ENCODE measurements at places on chromosomes 6 and 20.

DNA sequence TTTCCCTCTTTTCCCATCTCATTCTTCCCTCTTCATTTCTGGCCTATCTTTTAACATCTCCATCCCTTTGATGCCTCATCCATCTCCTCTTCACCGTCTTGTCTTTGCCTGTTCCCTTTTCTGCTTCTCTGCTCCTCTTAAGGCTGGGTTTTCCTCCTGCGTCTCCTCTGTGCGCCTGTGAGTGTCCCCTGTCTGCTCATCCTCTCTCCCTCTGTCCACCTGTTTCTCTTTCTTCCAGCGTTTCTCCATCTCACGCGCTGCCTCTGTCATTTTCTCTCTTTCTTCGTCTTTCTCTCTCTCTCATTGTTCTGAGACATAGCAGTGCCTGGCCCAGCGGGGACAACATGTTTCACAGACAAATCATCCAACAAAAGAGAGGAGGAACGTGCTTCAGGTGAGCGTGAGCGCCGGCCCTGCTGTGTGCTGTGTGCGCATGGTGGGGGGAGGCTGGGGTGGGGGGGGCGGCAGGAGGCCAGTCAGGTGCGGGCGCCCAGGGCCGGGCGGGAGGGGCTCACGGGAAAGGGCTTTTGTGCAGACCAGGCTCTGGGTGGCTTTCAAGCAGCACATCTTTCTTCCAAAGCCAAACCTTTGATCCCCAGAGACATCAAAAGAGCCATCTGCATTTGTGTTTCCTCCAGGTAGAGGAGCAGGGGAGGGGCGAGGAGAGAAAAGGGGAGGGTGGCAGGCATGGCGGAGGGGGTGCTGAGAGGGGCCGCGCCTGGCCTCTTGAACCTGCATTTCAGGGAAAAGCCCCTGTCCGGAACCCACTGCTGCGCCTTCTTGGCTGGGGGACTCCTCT is 121.3 kb downstream of the VEGFA start:
- DNase-seq: no peak

GRCh38 chr6:42166444-42167141 is 6.6 kb upstream of the GUCA1A start:
- DNase-seq: peak; percentile 51

DNA sequence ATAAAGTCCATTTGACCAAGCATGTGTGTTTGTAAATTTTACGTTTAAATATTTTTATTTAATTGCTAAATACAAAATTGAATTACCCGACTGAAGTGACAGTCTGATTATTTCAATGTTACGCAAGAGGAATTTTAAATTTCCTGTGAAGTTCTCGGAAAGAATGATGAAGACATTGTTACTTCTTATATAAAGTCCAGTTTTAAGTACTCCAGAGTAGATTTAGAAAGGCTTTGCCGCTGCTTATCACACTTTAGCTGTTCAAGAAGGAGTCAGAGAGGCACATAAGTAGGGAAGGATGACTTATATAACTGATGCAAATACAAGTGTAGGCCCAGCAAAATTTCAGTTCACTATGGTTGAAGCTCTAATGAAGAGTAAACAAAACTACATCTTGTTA is 265.1 kb upstream of the CITED2 start:
- DNase-seq: no peak

DNA sequence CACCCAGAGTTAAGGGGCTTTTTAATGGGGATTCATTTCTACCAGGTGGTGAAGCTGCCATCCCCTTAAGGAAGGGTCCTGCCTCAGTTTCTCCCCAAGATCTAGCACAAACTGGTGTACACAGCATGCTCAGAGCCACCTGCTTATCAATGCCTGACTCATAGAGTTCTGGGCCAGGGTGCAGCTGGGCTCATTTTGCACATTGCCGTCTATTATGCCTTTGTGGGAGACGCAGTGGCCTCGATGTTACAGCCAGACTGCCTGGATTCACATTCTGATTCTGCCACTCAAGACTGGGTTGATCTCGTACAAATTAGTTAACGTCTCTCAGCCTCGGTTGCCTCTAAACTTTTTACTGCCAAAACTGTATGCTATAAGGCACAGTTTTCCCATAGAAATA is 365.7 kb downstream of the ZFAND3 start:
- no peak for DNase-seq

DNA sequence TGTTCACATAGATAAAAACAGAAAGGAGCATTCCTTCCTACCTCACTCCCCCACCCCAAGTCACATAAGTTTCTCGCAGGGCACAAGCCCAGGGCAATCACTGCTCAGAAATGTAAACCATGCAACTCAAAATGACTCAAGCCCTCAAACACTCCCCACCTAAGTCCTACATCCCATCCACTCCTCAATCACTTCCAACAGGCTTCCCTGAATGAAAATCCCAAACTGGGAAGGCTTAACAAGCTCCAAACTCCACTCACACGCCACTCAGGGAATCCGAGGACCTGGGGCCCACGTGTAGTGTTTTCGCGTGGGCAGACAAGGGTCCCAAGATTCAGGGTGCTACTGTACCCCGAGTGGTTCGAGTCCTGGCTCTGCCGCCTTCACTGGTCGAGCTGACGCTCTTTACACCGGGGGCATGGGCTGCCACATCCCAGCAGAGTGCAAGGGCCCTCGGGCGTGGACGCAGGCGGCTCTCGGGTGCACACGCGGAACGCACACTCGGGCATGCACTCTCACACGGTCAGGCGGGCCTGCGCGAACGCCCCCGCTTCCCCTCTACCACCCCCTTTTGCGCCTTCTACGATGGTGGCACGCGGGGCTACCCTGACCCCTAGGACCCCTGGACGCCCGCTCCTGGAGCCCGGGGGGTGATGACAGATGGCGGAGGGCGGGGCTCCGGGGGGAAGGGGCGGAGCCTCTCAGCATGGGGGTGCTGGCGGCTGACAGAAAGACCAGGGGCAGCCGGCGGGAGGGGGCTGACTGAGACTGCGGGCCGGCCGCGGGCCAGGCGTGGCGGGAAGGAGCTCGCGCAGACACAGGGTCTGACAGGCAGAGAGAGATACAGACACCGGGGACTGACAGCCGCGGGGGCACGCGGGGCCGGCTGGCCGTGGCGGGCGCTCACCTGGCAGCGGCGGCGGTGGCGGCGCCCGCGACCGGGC is 657 bp downstream of the ZHX3 start:
- DNase-seq: peak; percentile 64

Data from activated T-helper 1 cell treated with Interleukin-2 at 50 U/mL for 16 hours (primary cell).